Ovary (tissue), 10 donors: ENCODE measurements at places on chromosomes 11 and 22.

DNA sequence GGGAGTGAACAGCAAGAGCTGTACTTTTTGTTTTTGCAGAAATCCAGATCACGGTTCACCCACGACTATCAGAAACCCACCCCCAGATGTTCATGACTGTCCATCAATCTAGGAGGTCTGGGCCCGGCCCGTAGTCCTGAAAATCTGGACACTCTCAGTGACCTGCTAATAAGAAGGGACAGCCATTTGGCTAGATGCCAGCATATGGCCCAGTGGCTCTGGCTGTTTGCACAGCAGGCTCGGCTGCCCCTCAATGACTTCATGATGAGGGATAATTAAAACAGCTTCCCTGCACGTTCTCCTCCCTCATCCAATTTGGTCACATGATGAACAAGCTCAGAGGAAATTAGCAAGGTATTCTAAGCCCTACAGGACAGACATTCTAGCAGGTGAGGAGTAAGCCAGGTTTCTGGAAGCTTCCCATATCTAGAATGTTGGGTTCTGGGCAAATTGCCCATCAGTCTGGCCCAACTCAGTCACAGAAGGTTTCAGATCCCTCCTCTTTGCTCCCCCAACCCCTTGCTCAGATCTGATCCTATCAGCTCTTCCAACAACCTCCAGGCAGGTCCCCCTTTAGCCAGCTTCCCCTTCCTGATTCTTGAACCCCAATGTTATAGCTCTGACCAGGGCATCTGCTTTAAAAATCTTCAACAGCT lies 397.3 kb downstream of the SHANK2 start:
- no peak overlapping the region for H3K4me3 ChIP-seq
- H3K36me3 ChIP-seq, result no peaks in the 10 kb centered on the region
- H3K4me1 ChIP-seq, result no peaks in the 10 kb centered on the region
- no peak overlapping the region for H3K27ac ChIP-seq
- no peaks in the 10 kb centered on the region for H3K27me3 ChIP-seq
- no peak for DNase-seq

- DNase-seq, result no peak
- H3K27me3 ChIP-seq, result no peaks in the 10 kb centered on the region
- no peak overlapping the region for H3K27ac ChIP-seq
- H3K4me3 ChIP-seq, result no peak overlapping the region
- no peaks in the 10 kb centered on the region for H3K36me3 ChIP-seq
Observed at GRCh38 chr22:42303396-42304323, 33.2 kb upstream of the TCF20 start.

GRCh38 chr11:44701276-44701675 lies 25.5 kb upstream of the TSPAN18 start:
- peaks cover 12% of the 10 kb centered on the region for H3K4me1 ChIP-seq
- H3K36me3 ChIP-seq, result no peaks in the 10 kb centered on the region
- no peak for DNase-seq
- no peak overlapping the region for H3K27ac ChIP-seq
- H3K27me3 ChIP-seq, result no peaks in the 10 kb centered on the region

DNA sequence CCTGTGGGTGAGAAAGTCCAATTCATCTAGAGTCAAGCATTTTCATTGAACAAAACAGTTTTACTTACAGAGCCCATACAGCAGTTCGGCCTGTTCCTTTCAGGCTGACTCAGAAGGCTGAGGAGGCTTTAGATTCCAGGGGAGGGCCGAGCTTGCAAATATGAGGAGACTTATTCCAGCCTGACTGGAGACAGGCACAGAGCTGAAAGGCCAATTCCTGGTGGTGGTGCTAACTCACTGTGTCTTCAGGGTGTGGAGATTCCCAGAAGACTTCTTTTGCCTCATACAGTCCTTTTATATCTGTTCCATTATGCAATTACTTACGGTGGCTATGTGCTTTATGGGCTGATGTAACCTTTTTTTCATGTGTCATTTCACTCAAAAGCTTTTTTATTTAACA lies at the start of gene OR51E2:
TSS of gene OR51E2 (minus strand) at position 269 of the 400 bp plus-strand sequence. CDS start 15,142 bp downstream, outside the sequence.
- H3K27me3 ChIP-seq, result no peaks in the 10 kb centered on the region
- H3K4me3 ChIP-seq, result no peak within 1 kb of the TSS
- no peak within 1 kb of the TSS for H3K27ac ChIP-seq

- no peak for DNase-seq
- no peaks in the 10 kb centered on the region for H3K36me3 ChIP-seq
- H3K27me3 ChIP-seq, result no peaks in the 10 kb centered on the region
- H3K27ac ChIP-seq, result no peak overlapping the region
- no peak overlapping the region for H3K4me3 ChIP-seq
- peaks cover 3% of the 10 kb centered on the region for H3K4me1 ChIP-seq
Observed at GRCh38 chr11:75520688-75521087, 5.1 kb downstream of the GDPD5 start.

- no peaks in the 10 kb centered on the region for H3K27me3 ChIP-seq
- no peak for DNase-seq
- no peak overlapping the region for H3K27ac ChIP-seq
- peaks cover 9% of the 10 kb centered on the region for H3K4me1 ChIP-seq
- H3K4me3 ChIP-seq, result no peak overlapping the region
Observed at GRCh38 chr11:116984589-116984988, 113.6 kb downstream of the SIK3 start.

DNA sequence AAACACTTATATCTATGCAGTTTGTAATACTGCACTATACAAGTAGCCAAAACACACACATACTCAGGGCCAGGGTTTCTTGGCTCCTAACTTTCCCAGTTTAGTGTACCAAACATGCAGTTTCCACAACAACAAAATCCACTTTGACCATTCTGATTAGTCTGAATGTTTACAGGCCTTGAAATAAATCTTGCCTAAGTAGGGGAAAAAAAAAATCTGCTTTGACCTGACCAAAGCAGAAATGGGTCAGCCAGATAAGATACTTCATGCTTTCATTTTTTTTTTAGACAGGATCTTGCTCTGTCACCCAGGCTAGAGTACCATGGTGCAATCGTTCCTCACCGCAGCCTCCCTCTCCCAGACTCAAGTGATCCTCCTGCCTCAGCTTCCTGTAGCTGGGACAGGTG lies 10.1 kb downstream of the PRR14L start:
- DNase-seq, result peak; percentile 45
- H3K36me3 ChIP-seq, result no peaks in the 10 kb centered on the region
- no peak overlapping the region for H3K27ac ChIP-seq

DNA sequence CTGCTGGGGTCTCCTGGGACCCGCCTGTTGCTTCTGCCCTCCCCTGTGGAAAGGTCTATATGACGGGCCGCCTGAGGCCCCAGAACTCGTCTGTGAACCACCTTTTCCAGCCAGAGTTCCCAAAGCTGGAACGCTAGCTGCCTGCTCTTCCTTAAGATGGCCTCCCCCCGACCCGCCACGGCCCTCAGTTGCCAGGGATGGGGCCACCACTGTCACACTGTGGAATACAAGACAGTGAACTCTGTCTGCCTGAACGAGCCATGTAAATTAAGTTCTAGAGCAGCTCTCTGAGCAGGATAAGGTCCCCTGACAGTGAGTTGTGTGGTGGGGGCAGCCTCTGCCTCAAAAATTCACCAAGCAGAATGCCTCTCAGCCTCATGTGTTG lies 10.3 kb downstream of the CHADL start:
- DNase-seq, result no peak
- peaks cover 4% of the 10 kb centered on the region for H3K4me1 ChIP-seq
- no peaks in the 10 kb centered on the region for H3K27me3 ChIP-seq
- H3K27ac ChIP-seq, result no peak overlapping the region

- H3K27ac ChIP-seq, result no peak overlapping the region
- no peaks in the 10 kb centered on the region for H3K36me3 ChIP-seq
- H3K4me3 ChIP-seq, result no peak overlapping the region
- DNase-seq, result no peak
- H3K4me1 ChIP-seq, result no peaks in the 10 kb centered on the region
- H3K27me3 ChIP-seq, result no peaks in the 10 kb centered on the region
Observed at GRCh38 chr11:132064987-132065620, 694.7 kb downstream of the NTM start.

DNA sequence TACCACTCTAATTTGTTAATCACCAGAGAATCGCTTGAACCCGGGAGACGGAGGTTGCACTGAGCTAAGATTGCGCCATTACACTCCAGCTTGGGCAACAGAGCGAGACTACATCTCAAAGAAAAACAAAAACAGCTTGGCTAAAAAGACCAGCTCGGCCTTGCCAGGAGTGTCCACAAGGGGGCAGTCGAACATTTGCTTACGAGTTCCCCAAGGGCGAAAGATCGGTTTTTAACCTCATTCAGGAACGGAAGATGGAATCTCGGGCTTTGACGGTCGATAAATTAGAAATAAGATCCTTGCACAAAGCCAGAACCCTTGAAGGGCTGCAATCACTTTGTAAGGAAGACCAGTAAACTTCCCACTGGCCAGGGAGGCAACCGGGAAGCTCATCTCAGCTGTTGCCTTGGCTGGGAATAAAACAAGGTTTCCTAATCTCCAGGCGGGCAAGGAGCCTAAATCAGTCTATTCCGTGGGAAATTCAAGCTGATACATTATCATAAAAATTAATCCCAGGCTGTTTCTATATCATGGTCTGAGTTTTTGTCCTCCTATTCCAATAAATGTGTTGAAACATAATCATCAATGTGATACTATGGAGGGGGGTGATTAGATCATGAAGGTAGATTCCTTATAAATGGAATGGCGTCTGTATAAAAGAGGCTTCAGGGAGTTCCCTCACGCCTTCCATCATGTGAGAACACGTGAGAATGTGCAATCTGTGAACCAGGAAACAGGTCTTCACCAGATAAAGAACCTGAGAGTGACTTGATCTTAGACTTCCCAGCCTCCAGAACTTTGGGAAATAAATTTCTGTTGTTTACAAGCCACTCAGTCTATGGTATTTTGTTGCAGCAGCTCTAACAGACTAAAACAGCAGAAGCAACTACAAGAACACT lies 14.9 kb upstream of the SLC29A2 start:
- peak overlapping the region; percentile 8 for H3K4me3 ChIP-seq
- peak; percentile 79 for DNase-seq
- H3K36me3 ChIP-seq, result no peaks in the 10 kb centered on the region
- H3K27ac ChIP-seq, result no peak overlapping the region
- H3K4me1 ChIP-seq, result peaks cover 2% of the 10 kb centered on the region
- H3K27me3 ChIP-seq, result no peaks in the 10 kb centered on the region

DNA sequence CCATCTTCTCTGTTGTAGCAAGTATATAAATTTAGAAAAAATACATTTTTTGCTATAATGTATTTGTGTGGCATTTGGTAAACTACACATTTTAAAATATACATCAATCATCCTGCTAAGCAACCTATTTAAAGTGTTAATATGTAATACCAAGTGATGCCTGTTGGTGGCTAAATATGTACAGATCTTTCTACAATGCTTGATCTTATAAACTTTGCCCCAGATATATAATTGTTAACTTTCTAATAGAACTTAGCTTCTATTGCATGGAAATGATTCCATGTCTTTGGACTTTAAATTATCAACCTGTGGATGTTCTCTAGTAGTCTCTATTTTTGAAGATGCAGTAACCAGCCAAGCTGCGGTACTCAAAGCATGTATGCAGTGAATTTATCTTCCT lies 1260.4 kb upstream of the RAG2 start:
- H3K36me3 ChIP-seq, result no peaks in the 10 kb centered on the region
- DNase-seq, result no peak
- no peak overlapping the region for H3K4me3 ChIP-seq

DNA sequence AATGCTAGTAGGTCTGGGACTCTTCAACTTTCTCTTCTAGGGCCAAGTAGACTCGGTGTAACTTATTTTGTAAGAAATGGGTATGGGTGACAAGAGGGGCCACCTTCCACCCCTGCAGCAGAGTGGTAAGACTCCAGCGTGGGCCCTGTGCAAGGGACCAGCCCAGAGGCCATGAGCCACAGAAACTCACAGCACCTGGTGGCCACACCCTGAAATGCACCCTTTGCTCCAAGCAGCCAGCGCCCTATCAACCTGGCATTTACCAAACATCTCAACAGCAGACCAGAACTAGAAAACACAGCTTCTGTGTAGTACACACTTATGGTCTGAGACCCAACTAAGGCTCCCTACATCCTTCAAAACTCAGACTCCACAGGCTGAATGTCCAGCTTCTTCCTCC lies 5.7 kb downstream of the CDCA5 start:
- no peak for DNase-seq
- no peaks in the 10 kb centered on the region for H3K36me3 ChIP-seq
- no peak overlapping the region for H3K4me3 ChIP-seq
- H3K27ac ChIP-seq, result no peak overlapping the region

DNA sequence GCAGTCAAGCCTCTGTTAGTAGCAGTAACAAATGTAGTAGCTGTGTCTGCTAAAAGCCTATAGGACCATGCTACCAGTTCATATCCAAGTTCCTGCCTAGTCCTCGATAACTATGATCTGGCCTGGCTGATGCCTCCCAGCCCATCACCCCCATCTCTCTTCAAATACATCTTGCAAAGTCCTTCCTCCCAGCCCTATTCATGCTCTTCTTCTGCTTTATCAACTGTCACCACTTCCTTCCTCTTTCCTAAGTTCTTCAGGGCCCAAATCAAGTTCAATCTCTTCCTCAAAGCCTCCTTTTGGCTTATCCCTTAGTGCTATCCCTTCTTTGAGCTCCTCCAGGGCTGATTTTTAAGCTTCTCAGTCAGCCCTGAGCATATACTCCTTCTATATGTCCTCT lies 150.9 kb upstream of the THY1 start:
- H3K27me3 ChIP-seq, result no peaks in the 10 kb centered on the region
- no peaks in the 10 kb centered on the region for H3K4me1 ChIP-seq
- no peak overlapping the region for H3K27ac ChIP-seq
- no peaks in the 10 kb centered on the region for H3K36me3 ChIP-seq
- H3K4me3 ChIP-seq, result no peak overlapping the region

DNA sequence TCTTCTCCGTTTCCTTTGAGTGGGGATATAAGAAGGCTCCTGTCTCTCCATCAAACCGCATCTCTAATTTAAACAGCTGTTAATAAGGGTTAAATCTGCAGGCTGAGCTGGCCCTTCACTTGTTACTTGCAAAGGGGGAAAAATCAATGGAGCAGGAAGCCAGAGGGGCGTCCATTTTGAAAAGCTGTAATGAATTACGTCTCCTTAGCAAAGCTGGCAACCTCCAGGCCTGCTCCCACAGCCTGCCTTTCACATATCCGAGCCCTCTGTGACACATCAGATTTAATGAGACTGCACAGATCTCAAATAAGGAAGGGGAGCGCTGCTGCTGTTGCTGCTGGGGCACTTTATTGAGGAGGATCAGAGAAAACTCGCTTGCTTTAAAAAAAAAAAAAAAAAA lies 320.8 kb downstream of the BLID start:
- no peak overlapping the region for H3K4me3 ChIP-seq
- H3K4me1 ChIP-seq, result peaks cover 10% of the 10 kb centered on the region
- no peaks in the 10 kb centered on the region for H3K36me3 ChIP-seq

GRCh38 chr11:20668844-20669819 lies at the start of gene NELL1:
TSS of gene NELL1 (plus strand) at chr11:20669586.
- no peaks in the 10 kb centered on the region for H3K27me3 ChIP-seq
- H3K4me1 ChIP-seq, result peaks cover 2% of the 10 kb centered on the region
- H3K4me3 ChIP-seq, result no peak within 1 kb of the TSS

DNA sequence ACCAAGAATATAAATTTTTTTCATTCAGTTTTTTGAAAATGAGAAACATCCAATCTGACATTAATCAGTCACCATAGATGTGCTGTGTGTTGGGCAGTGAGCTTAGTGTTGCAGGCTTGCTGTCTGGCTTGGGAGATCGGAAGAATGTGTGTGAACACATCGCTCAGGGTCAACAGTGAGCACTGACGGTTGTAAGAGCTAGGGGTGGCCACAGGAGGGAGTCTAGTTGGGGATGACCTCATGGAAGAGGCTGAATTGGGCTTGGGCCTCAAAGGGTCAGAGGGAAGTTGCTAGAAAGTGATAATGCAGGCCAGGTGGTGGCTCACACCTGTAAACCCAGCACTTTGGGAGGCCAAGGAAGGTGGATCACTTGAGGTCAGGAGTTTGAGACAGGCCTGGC lies 375.4 kb downstream of the DDX10 start:
- no peak overlapping the region for H3K27ac ChIP-seq
- no peaks in the 10 kb centered on the region for H3K27me3 ChIP-seq
- DNase-seq, result no peak
- no peak overlapping the region for H3K4me3 ChIP-seq
- H3K4me1 ChIP-seq, result no peaks in the 10 kb centered on the region
- H3K36me3 ChIP-seq, result no peaks in the 10 kb centered on the region
